Fibroblast of the aortic adventitia (primary cell): ENCODE measurements at places on chromosomes 7 and 10.

GRCh38 chr10:62788861-62789467 lies 15.6 kb upstream of the ADO start:
- DNase-seq, result peak; percentile 51

- no peak for DNase-seq
These were observed 63.9 kb downstream of the WDFY4 start for GRCh38 chr10:48748573-48748972.

GRCh38 chr10:75358132-75358531 lies 43.4 kb downstream of the ZNF503 start:
- no peak for DNase-seq

DNA sequence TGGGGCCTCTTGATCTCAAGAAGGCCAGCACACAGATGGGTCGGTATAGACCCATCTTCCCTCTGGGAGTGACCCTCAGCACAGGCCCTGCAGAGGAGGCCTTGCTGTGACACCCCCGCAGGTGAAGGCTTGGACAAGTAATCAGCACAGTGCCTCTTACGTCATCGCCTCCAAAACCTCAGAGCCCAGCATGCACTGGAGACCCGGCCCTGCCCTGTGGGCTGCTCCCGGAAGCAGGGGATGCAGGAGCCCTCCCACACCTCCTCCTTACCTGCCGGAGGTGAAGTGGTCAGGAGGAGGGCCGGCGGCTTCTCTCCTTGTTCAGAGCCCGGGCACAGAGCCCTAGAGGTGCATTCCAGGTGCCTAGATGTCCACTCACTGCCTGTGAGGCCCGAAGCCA lies 121.4 kb downstream of the PAXIP1 start:
- DNase-seq, result no peak

GRCh38 chr10:122348512-122348911 lies 26.0 kb upstream of the PLEKHA1 start:
- no peak for DNase-seq

- no peak for DNase-seq
These were observed 382.5 kb upstream of the SORCS1 start for GRCh38 chr10:107546986-107547385.

GRCh38 chr7:80134536-80135308 lies at the start of gene GNAI1:
Gene GNAI1, plus strand, starts transcription at chr7:80134831. Its CDS starts 330 bp downstream, at chr7:80135161.
- peak; percentile 87 for DNase-seq

- DNase-seq, result no peak
These were observed 3.1 kb upstream of the HOXA10 start for GRCh38 chr7:27176962-27177794.

DNA sequence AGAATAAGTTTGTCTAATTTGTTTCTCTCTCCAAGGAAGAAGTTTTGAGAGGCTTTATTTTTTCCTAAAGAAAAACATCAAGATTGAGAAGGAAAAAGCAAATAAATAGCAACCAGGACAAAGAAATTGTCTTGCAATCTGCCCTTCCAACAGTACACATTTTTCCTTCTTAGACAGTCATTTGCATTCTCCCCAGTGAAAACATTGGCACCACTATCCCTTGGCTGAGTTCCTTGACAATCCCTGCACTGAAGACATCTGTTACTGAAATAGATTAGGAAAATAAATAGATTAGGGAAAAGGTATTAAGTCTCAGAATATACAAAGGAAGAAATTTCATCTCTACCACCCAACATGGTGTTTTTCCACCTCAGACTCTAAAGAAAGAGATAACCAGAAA lies 12.2 kb upstream of the TMEM243 start:
- peak; percentile 46 for DNase-seq

- DNase-seq, result no peak
These were observed 57.4 kb downstream of the PIP4K2A start for GRCh38 chr10:22657024-22657423.

- no peak for DNase-seq
These were observed 31.8 kb downstream of the DNMBP start for GRCh38 chr10:99977916-99978315.

GRCh38 chr7:116368965-116369364 lies 130.6 kb upstream of the CAV2 start:
- no peak for DNase-seq

GRCh38 chr7:16509829-16510228 lies 16.8 kb upstream of the LRRC72 start:
- no peak for DNase-seq

DNA sequence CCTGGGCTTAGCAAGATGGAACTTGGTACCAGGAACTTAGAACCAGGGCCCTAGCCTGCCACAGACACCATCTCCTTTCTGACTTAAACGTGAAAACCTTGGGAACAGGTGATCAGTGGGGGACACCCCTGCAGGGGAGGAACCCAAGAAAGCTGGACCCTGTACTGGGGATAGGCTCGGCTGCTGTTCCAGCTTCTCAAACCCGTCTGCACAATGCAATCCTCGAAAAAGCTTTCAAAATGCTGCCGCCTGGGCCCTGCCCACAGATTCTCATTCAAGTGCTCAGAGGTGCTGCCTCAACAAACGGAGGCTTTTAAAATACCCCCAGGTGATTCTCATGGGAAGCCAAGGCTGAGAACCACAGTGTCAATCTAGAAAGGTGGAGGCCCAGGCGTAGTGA lies 169.7 kb downstream of the ARHGAP21 start:
- DNase-seq, result no peak
